Stimulated activated CD4-positive, alpha-beta T cell treated with anti-CD3 and anti-CD28 coated beads, Interleukin-4, amount 100 ng/mL, for 48 hours (primary cell): ENCODE measurements at places on chromosomes 6 and 20.

GRCh38 chr6:144278659-144279314, 6.3 kb upstream of the UTRN start:
- no peak for DNase-seq

DNA sequence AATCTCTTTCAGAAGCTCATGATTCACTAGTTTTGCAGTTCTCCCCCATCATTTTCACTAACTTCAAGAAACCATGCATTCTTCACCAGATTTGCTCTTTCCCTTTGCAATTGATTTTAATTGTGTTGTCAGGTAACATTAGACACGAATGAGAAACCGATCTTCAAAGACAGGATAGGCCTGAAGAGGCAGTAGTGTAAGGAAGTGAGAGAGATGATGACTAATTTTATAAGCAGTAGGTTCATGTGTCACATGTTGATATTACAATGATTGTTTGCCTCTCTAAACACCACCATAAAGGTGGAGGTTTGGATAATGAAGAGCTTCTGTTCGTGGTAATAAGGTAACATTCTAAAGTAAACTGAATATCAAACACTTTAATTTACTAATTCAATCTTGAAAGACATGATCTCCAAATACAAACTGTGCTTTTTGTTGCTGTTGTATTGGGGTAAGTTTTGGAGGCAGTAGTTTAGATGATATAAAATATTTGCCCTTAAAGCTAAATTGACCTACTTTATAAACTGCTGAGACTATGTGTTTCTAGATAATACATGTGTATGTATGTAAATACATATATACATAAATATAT, 207.2 kb downstream of the PHACTR1 start:
- no peak for DNase-seq

DNA sequence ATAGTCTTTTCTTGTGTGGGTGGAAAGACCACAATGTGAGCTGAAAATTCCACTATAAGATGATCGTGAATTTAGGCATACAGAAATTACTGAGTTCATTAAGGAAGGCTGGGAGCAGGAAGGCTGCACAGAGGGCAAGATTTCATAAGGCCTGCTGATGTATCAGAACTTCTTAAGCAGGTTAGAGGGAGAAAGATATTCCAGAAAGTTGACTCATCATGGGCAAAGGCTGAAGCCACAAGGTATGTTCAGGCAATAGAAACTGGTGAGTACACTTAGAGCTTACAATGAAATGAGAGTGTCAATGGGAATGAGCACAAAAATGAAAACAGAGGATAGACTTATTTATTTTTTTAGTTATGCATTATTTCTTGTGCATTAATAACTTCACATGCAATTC, 618.6 kb downstream of the CBLN4 start:
- DNase-seq, result no peak

- DNase-seq, result no peak
These were observed 43.6 kb upstream of the DEFB112 start for GRCh38 chr6:50093116-50093937.

GRCh38 chr20:42366626-42367025, 748.4 kb upstream of the CHD6 start:
- no peak for DNase-seq

DNA sequence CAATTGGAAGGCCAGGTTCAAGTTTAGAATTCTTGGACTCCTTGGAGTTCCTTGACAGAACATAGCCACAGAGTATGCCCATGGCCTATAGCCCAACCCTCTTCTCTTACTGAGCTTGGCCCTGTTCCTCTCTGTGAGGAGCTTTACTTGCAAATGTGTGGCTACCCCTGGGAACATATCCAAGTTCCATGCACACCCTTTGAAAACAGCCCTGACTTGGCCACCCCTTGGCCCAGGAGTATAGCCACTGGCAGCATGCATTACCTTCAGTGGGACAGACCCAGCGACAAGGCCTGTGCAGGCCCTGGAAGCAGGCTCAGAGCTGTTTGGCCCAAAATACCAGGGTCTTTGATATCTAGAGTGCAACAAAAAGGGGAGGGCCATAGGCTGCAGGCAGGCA, 19.5 kb upstream of the MAS1 start:
- no peak for DNase-seq

DNA sequence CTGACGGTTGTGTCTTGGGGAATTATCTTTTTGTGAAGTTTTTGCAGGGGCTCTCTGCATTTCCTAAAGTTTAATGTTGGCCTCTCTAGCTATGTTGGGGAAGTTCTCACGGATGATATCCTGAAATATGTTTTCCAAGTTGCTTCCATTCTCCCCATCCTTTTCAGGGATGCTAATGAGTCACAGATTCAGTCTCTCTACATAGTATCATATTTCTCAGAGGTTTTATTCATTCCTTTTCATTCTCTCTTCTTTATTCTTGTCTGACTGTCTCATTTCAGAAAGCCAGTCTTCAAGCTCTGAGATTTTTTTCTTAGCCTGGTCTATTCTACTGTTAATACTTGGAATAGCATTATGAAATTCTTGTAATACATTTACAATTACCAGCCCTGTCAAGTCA, 61.3 kb downstream of the UNC5CL start:
- DNase-seq, result no peak

- no peak for DNase-seq
These were observed 106.1 kb downstream of the CEBPB start for GRCh38 chr20:50296450-50297375.

GRCh38 chr20:23537030-23537429, 31.3 kb downstream of the CST9L start:
- no peak for DNase-seq

GRCh38 chr6:31336896-31337496, 20.0 kb downstream of the HLA-B start:
- DNase-seq, result no peak

- DNase-seq, result no peak
These were observed 59.0 kb downstream of the AFG1L start for GRCh38 chr6:108353853-108354252.

DNA sequence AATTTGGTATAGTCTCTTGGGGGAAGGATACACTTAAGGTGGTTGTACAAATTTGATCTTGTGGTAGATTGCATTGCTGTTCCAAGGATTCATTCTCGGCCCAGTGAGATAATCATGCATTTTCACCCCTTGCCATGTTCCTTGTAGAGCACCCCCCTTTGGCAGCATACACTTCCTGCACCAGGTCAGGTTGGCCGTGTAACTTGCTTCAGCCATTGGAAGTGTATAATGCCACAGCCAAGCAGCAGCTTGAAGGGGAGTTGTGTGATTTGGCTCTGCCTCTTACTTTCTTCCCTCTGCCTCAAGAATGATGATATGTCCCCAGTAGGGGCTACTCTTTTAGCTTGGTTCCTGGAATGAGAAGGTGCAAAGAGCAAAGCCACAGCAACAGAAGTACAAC, 21.9 kb downstream of the CCN2 start:
- no peak for DNase-seq

- no peak for DNase-seq
These were observed at the start of gene NRN1 for GRCh38 chr6:6006428-6007365. Gene NRN1 (minus strand): TSS chr6:6006925. CDS start chr6:6006749, 176 bp downstream.
